ENCODE measurements at places on chromosomes 7 and 10. TPM values are rescaled to one million over a fixed set of nuclear protein-coding genes. Genes with fewer than 3 reads are reported as not detected.

- no peak for DNase-seq
Measured at GRCh38 chr7:50595491-50596102, 30.4 kb upstream of the DDC start.

Gene RHEB
- 40.3 TPM for total RNA-seq

- DNase-seq: no peak
Measured at GRCh38 chr7:964401-965231, 10.1 kb upstream of the ADAP1 start.

DNA sequence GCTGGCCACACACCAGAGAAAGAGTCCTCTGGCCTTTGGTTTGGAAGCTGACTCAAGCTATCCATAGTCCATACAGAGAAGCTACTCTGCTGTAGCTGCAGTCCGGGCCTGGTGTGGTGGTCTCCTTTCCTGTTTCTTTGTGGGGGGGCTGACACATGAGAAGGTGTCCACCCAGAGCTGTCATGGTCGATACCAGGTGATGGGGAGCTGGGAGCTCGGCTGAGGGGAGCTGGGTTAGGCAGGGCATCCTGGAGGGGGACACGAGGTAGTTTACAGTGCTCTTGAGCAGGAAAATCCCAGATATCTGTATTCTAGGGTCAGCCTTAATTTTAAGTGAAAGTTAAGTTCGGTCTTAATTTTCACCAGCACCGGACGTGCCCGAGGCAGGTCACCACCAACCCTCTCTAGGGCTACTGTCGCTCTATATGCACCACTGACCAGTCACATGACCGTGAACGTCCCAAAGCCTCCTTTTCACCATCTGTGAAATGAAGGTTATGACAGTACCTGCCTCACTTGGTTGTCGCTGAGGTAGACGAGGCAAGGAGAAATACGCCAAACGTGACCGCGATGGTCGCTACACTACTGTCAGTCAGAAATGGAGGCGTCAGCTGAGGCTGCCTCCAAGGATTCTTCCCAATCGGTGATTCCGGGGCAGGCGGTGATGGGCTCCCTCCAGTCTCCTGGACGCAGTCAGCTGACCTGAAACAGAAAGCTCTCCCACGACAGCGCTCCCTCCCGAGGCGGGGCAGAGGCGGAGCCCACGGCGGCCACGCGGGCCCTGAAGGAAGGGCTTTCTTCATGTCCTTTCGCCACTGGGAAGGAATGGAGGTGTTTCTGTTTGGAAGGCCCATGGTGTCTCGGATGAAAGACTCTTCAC is 69.4 kb upstream of the SHH start:
- DNase-seq: no peak

- peak; percentile 24 for DNase-seq
Measured at GRCh38 chr10:62170732-62171131, 97.9 kb downstream of the RTKN2 start.

GRCh38 chr7:92754919-92755581 is 81.3 kb downstream of the CDK6 start:
- DNase-seq: no peak

Gene HOXA2
- not detected for total RNA-seq

Gene HABP2
- 0.10 TPM for total RNA-seq

DNA sequence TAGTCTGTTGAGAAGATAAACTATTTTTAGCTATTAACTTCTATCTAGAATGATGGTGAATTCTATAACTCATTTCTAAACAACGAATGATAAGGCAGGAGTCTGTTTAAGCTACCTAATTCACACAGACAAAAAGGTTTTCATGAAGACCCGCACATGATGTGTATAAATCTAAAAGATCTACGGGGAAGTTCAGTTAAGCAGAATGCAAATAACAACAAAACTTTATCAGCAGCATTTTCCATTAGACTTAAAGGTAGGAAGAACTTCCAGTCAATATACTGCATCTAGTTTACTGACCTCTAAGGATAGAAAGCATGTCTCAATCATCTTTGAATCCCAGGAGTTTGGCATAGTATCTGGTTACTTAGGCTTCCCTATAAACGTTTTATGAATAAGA is 62.6 kb downstream of the CDK6 start:
- no peak for DNase-seq

DNA sequence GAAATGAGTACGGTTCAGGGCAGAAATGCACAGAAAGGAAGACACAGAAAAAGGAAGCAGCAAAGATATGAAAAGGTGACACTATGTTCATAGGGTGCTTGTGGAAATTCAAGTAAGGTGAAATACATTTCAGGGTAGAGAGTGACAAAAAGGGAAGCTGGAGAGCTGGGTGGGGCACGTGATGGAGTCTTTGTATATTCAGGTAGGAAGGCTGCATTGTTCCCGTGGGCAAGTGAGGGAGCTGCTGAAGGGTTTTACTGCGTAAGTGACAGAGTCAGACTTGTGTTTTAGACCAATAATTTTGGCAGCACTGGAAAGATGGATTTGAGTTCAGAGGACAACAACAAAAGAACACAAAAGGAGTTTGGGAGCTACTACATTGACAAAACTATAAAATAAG is 35.3 kb upstream of the ANK3 start:
- no peak for DNase-seq

- DNase-seq: no peak
Measured at GRCh38 chr7:114104035-114104434, 185.2 kb upstream of the PPP1R3A start.

DNA sequence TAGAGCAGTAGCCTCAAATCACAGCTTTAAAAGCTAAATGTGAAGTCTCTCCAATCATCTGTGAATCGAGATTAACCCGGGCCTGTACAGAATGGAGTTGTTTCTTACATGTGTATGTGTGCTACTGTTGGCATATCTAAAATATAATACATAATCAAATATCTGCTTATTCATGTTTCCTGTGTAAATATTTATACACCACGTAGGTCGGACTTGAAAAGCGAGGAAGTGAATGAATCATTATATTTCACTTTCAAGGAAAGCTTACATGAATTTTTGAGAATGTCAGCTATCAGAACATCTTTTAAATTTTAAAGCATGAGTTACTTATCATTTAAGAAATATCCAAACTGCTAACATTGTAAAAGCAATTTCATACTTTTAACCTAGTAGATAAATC is 233.3 kb downstream of the SLC25A13 start:
- DNase-seq: no peak

DNA sequence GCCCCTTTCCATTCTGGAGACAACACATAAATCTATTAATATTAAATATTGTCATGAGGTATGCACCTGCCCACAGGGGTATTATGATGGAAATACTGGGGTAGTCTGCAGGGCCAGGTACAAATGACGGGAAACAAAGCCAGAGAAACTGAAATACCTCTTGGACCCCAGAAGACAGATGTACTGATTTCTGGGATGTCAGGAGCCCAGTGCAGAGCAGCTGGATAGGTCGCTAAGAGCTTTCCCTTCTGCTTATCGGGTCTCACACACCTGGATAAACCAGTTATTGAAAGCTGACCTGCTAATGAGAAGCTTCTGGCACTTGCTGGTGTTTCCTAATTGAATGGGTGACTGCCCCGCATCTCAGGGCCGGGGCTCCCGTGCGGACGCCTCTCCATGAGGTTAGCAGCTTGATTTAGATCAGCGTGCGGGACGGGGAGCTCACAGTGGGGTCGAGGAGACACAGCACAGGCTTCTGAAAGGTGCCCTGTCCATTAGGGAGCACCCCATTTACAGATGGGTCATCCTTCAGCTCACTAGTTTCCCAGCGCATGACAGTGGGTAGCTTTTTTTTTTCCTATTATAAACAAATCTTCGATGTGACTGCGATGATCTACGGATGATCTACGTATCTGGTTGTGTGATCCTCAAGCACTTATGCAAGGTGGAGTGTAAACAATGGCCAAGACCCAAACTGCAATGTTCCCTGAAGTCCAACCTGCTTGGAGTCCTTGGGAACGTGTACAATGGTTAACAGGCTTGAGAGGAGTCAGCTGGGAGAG is 1.5 kb upstream of the INSIG1 start:
- no peak for DNase-seq

Gene ZNF273
- total RNA-seq: 12.7 TPM

DNA sequence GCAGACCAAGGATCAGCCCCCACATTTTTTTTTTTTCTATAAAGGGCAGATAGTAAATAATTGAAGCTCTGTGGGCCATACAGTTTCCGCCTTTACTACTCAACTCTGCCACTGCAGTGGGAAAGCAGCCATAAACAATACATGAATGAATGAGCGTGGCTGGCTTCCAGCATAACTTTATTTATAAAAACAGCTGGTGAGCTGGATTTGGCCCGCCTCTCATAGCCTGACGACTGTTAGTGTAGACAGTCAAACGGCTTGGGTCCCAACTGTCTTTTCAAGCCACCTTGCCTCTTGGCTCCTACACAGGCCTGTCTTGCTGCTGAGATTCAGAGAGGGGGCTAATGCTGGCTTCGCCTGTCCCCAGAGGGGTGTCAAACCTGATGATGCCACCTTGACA is 169.8 kb upstream of the GPR26 start:
- DNase-seq: no peak

Gene CUEDC2
- total RNA-seq: 37.0 TPM
